Dorsolateral prefrontal cortex (tissue), 122 donors: ENCODE measurements at places on chromosomes 6 and 20.

- no peak for DNase-seq
Measured at GRCh38 chr20:40232273-40232672, 456.8 kb downstream of the MAFB start.

- DNase-seq: no peak
Measured at GRCh38 chr6:41093729-41094128, 21.0 kb downstream of the NFYA start.

GRCh38 chr6:158565482-158566040, 5.7 kb downstream of the TMEM181 start:
- DNase-seq: no peak

DNA sequence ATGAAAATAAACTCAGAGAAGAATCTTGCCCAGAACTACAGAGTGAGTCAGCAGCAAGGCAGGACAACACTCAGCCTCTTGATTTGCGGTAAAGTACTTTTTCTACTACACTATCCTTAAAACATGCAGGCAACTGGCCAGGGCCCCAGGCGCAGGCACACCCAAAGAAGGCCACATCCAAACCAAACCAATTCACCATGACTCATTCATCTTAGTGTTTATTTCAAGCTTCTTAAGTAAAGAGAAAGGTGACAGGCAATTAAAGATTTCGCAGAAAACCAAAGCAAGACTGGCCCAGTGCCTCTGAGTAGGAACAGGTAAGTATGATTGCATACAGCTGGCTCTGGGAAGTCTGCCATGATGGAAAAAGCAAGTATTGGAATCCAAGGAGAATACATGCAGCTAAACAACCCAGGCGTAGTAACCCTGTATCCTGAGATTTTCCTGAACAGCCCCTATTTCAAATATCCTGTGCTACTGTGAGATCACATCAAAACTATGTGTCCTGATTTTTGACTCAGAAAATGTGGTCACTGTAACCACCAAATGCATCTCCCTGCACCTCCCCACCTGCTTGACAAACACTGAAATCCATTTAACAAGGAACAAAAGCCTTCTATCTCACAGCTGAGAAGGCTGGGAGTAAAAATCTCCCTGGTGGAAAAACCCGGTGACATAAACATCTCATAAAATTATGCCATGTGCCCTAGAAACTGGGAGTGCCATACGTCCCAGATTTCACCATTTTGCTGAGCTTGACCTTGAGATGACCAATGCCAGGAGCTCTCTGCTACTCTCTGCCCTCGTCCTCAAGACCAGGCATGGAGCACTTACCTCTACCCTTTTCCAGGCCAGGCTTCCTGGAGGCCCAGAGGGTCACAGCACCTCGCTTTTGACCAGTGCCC, 12.4 kb downstream of the WFDC3 start:
- peak; percentile 60 for DNase-seq

GRCh38 chr6:26363882-26364701, 906 bp upstream of the BTN3A2 start:
- no peak for DNase-seq

- peak; percentile 81 for DNase-seq
Measured at GRCh38 chr6:31399589-31400466, 3.6 kb upstream of the MICA start.

GRCh38 chr6:144710207-144710606, 425.1 kb downstream of the UTRN start:
- no peak for DNase-seq

DNA sequence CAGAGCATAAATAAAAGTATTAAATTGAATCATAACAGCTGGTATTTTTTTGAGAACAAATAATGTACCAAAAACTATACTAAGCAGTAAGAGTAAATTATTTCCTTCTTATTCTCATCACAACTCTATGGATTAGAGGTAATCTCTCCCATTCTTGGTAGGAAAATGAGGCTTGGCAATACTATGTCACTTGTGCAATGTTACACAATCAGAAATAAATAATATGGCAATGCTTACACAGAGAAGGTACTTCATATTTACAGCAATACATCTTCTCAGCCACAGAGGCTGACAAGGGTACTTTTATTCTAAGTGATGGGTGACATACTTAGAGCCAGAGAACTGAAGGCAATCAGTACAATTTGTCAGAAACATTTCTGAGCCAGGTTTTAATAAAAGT, 3.9 kb downstream of the DST start:
- DNase-seq: no peak

- no peak for DNase-seq
Measured at GRCh38 chr6:132130626-132131298, 179.6 kb upstream of the CCN2 start.

DNA sequence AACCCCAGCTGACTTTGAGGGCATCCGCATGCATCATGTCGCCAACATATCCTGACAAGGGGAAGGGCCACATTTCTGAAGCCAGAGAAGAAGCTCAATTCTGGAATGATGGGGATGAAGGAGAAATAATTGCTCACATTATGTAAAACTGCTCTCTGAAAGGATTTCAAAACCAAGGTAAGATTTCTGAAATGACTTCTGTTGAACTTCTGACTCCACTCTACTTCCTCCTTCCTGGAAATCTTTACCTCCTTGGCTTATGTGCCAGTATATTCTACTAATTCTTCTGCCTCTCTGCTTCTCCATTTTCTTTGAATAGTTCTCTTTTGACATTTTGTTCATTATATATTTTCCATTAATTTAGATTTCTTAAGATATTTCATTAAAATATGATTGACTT, 31.9 kb downstream of the HLA-DPB1 start:
- no peak for DNase-seq

DNA sequence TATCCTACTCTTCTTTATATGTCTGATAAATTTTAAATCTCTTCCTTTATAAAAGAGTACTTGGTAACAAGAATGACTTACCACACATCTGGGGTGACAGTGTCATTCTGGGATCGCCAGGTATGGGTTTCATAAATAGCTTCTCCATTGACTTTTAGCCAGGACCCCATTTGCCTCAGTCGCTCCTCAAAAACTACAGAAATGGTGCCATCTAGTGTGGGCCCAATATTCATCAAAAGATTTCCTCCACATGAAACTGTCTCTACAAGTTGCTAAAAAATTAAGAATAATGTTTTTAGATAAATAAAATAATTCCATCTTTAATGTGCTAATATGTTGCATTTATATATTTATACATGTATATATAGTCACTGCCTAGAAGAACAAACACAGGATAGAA, 9.7 kb downstream of the FUCA2 start:
- no peak for DNase-seq

DNA sequence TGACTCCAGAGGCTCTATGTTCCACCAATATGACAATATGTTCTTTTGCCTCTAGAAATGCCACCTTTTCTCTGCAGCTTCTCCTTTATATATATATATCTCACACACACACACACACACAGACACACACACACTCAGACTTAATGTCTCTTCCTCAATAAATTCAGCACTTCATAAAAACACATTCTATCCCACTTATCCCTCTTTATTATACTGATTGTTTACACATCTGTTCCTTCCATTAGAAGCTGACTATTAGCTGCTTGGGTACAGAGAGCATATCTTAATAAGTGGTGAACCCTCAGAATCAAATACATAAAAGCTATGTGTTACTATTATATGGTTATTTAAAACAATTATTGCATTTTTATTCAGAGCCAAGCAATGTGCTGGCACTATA, 23.3 kb downstream of the NRSN1 start:
- DNase-seq: no peak

DNA sequence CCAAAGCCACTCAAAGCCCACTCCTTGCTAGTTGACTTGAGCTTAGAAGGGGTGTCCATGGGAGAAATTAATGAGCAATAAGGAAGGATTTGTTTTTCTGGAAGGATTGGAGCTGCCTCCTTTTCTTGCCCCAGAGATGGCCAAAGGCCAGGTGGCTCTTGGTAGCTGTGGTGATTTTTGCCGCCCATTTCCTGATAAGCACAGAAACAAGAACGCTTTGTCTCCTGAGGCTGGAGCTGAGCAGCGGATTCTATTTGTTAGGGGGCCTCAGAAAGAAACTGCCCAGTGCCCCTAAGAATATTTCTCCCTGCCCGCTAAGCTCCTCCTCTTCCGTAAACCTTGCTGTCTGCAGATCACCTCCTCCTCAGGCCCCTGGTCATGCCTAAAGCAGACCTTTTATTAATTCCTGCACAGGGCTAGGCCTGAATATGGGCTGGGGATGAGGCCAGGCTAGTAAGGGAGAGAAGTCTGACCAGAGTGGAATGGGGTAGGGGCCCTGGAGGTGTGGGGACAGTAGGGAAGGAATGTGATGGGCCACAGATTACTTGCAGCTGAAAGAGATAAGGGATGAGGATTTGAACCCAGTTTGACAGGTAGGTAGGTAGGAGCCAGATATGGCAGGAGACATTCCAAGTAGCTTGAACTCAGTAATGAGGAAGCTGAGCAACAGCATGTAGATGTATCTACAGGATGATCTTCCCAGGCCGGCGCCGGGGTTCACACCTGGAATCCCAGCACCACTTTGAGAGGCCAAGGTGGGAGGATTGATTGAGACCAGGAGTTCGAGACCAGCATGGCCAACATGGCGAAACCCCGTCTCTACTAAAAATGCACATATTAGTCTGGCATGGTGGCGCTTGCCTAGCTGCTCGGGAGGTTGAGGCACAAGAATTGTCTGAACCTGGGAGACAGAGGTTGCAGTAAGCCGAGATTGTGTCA, 71.2 kb upstream of the NAA20 start:
- no peak for DNase-seq

DNA sequence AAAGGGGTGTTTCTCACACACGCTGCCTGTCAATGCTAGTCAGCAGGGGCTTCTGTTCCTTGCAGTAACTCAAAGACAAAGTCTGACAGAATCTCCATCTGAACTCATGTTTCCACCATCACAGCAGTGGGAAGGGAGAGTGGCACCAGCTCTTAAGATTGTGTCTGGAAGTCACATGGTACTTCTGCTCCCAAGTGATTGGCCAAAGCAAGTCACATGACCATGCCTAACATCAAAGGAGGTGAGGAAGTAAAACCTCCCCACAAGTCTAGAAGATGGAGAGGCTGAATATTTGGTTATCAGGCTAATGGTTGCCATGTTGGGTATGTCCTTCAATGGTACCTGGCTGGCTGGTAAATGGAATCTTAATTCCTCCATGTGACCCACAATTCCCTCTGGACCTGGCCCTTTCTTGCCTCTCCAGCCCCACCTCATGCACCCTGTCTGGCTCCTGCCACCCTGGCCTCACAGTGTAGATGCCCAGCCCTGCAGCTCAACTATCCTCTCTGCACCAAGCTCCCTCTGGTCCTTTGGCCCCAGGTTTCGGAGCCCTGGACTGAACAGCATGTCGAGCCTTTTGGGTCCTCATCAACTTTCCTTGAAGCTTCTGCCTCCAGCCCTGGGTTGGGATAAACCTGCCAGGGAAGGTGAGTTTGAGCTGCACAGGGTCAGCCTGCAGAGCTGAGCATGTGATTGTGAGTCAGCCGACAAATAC, 51.0 kb upstream of the PMEPA1 start:
- no peak for DNase-seq
